ENCODE measurements at places on chromosomes 6 and 20. TPM values are rescaled to one million over a fixed set of nuclear protein-coding genes. Genes with fewer than 3 reads are reported as not detected.
A peak's percentile ranks its signal among the peaks of the same experiment; 100 is the strongest.

DNA sequence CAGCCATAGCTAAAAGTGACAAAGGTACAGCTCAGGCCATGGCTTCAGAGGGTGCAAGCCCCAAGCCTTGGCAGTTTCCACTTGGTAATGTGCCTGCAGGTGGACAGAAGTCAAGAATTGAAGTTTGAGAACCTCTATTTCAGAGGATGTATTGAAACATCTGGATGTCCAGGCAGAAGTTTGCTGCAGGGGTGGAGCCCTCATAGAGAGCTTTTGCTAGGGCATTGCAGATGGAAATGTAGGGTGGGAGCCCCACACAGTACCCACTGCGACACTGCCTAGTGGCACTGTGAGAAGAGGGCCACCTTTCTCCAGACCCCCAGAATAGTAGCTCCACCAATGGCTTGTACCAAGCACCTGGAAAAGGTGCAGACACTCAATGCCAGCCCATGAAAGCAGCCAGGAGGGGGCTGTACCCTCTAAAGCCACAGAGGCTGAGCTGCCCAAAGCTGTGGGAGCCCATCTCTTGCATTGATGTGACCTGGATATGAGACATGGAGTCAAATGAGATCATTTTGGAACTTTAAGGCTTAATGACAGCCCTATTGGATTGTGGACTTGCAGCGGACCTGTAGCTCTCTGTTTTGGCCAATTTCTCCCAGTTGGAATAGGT, 1299.4 kb upstream of the MAP3K7 start:
- no peaks in the 10 kb centered on the region for H3K4me1 ChIP-seq
- H3K4me3 ChIP-seq, result no peak overlapping the region
- no peak overlapping the region for H3K27ac ChIP-seq
- H3K36me3 ChIP-seq, result no peaks in the 10 kb centered on the region

DNA sequence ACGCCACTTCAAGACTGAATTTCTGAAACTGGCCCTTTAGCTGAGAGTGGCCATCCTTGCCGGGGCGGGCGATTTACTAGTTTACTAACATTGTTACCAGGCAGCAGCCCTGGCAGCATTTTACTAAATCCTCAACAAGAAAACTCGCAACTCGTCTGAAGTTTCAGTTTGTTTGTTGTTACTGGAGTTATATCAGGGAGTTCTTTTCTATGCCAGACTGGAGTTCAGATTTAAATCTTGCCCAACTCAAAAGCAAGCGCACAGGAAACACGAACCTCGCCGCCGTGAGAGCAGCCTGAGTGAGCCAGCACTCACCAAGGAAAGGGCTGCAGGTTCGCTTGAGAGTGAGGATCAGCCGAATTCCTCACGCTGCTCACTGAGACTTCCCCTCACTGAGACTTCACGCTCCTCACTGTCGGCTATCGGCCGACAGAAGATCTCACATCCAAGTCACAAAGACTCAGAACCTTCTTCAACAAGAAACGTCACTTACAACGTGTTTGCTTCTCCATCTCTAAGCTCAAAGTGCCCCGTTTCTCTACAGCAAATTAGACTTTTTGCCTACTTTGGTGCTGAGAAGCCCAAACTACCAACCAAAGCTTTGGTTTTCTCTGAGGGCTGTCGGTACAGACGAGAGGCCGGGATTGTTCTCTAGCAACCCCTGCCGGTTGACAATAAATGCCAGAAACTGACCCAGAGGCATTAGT, 78.9 kb downstream of the OLIG3 start:
- H3K36me3 ChIP-seq, result no peaks in the 10 kb centered on the region
- H3K27me3 ChIP-seq, result no peaks in the 10 kb centered on the region
- peak overlapping the region; percentile 44 for H3K4me3 ChIP-seq
- DNase-seq, result peak; percentile 34

GRCh38 chr6:30013291-30013922, 47.7 kb upstream of the POLR1H start:
- no peaks in the 10 kb centered on the region for H3K4me1 ChIP-seq
- DNase-seq, result no peak

GRCh38 chr20:32941155-32941885, 62.9 kb downstream of the SUN5 start:
- H3K4me3 ChIP-seq, result no peak overlapping the region
- no peak overlapping the region for H3K27ac ChIP-seq
- no peaks in the 10 kb centered on the region for H3K27me3 ChIP-seq
- DNase-seq, result no peak
- H3K36me3 ChIP-seq, result no peaks in the 10 kb centered on the region

DNA sequence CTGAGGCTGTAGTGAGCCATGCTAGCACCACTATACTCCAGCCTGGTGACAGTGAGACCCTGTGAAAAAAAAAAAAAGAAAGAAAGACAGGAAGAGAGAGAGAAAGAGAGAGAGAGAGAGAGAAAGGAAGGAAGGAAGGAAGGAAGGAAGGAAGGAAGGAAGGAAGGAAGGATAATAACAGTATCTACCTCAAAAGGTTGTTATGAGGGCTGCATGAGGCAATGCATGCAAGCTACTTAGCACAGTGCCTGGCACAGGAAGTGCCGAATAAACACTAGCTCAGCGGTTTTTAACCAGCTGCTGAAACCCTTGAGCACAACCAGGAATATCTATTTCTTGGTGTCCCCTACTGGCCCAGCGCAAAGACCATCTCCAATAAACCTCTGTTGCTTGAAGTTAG, 62.3 kb upstream of the TBC1D7 start:
- DNase-seq, result no peak
- H3K36me3 ChIP-seq, result no peaks in the 10 kb centered on the region
- H3K27me3 ChIP-seq, result no peaks in the 10 kb centered on the region

The UST gene
- total RNA-seq, result 13.2 TPM

The LST1 gene
- 9.8 TPM for total RNA-seq

The PDYN gene
- total RNA-seq, result not detected

Data from breast epithelium (tissue), 4 donors.